Small intestine (tissue), 16 donors: ENCODE measurements at places on chromosomes 16 and 17. TPM values are rescaled to one million over a fixed set of nuclear protein-coding genes. Genes with fewer than 3 reads are reported as not detected.

Gene MYO15A
- polyA plus RNA-seq = 0.22 TPM

Gene TSPAN10
- not detected for polyA plus RNA-seq

Gene ABR
- polyA plus RNA-seq = 131 TPM

Gene SOCS7
- polyA plus RNA-seq = 14.0 TPM

DNA sequence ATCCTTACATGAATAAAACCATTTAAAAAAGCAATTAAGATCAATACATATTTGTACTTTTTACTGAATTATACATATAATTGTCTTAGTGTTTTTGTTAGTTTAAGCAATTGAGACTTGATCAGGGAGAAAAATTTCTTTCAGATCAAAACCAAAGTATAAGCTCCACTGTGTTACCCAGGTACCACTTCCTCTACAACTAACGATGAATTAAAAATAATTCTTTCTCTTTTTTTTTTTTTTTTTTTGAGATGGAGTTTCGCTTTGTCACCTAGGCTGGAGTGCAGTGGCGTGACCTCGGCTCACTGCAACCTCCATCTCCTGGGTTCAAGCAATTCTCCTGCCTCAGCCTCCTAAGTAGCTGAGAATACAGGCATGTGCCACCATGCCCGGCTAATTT lies 6.8 kb downstream of the FBXO47 start:
- DNase-seq = no peak
- H3K4me3 ChIP-seq = no peak overlapping the region
- no peaks in the 10 kb centered on the region for H3K36me3 ChIP-seq
- H3K27ac ChIP-seq = no peak overlapping the region
- H3K4me1 ChIP-seq = no peaks in the 10 kb centered on the region

DNA sequence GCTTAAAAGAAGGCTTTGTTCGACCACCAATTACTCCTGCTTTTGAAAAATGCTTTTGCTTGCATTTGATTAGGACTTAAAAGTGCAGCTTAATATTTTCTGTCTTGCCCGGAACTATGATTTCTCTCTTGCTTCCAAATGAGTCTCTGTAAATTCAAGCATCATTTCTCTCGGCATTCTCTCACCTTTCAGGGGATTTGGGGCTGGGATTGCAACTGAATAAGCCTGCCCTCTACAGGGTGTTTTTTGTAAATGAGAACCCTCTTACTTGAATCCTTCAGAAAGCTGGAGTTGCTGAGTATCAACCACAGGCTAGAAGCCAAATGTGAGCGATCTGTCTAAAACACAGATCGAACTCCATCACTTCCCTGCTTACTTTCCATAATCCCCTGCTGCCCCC lies 234.6 kb downstream of the TMEM114 start:
- no peaks in the 10 kb centered on the region for H3K4me1 ChIP-seq
- H3K4me3 ChIP-seq = no peak overlapping the region
- H3K36me3 ChIP-seq = no peaks in the 10 kb centered on the region
- no peak for DNase-seq
- no peak overlapping the region for H3K27ac ChIP-seq

- H3K27ac ChIP-seq = no peak overlapping the region
- no peaks in the 10 kb centered on the region for H3K36me3 ChIP-seq
- H3K4me3 ChIP-seq = no peak overlapping the region
- H3K4me1 ChIP-seq = no peaks in the 10 kb centered on the region
- H3K27me3 ChIP-seq = no peaks in the 10 kb centered on the region
- DNase-seq = no peak
Measured at GRCh38 chr17:76278268-76278908, 13.2 kb downstream of the UBALD2 start.

DNA sequence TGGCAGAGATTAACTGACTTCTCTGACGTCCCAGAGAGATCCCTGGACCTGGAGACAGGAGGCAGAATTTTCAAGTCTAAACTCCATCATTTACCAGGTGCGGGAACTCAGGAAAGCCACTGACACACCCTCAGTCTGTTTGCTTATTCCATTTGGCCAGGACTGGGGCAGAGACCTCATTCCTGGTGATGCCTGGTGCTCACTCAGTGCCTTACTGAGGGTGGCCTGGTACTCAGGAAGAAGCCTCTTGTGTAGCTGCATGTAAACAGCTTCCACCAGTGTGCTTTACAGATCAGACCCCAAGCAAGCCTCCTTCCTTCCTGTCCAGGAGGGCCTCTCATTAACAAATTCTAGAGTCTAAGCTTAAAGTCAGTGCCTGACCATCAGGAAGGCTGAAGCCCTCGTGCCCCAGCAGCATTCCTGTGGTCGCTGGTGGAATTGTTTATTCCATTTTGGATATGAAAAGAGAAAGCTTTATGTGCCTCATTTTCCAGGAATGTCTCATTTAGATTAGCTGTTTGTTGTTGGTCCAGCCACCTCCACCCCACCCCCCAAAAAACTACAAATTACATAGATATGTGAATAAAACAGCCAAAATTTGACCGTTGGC lies 236.1 kb upstream of the CDH5 start:
- no peaks in the 10 kb centered on the region for H3K4me1 ChIP-seq
- no peak for DNase-seq

DNA sequence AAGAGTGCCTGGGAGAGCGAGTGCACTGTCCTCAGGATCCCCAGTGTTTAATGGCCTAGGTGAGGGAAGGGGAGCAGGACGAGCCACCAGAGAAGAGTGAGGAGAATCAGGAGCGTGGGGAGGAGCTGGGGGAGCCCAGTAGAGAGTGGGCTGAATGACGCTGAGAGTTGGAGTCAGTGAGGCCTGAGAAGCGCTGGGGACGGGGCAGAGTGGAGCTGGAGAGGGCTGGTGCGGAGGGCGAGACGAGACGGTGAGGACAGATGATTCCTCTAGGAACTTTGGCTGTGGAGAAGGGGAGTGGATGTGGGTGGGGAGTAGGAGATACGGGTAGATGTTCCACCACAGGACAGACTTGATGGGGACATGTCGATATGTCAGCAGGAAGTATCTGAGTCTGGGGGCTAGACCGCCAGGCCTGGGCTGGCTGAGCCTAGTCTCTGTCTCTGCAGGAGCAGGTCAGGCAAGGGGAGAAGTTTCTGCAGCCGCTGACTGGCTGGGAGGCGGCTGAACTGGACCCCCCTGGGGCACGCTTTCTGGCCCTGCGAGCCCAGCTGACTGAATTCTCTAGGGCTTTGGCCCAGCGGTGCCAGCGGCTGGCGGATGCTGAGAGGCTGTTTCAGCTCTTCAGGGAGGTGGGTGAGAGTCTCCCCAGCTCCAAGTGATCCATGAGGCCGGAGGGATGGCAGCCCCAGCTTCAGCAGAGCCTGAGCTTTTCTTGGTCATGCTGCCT lies 4.7 kb downstream of the PLEKHG4 start:
- DNase-seq = no peak
- H3K27me3 ChIP-seq = no peaks in the 10 kb centered on the region
- H3K4me1 ChIP-seq = no peaks in the 10 kb centered on the region
- H3K36me3 ChIP-seq = peaks cover 42% of the 10 kb centered on the region
- no peak overlapping the region for H3K27ac ChIP-seq

DNA sequence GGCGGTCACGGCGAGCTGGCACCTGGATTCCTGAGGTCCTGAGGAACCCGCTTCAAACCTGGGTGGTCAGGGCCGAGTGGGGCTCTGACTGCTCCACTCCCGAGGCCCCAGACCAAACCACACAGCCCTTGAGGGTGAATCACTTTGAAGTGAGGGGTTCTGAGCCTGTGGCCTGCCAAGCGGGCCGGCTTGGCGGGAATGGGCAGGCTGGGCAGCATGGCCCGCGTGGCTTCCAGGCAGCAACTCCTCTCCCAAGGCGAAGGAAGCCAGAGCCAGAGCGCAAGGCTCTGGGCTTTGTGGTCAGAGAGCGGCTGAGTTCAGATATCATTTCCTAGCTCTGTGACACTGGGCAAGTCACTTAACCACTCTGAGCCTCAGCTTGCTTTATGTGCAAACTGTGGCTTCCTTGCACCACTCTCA lies 42.7 kb downstream of the CMIP start:
- H3K36me3 ChIP-seq = peaks cover 66% of the 10 kb centered on the region
- H3K27me3 ChIP-seq = no peaks in the 10 kb centered on the region
- no peaks in the 10 kb centered on the region for H3K4me1 ChIP-seq
- DNase-seq = no peak
- H3K4me3 ChIP-seq = no peak overlapping the region
- no peak overlapping the region for H3K27ac ChIP-seq

DNA sequence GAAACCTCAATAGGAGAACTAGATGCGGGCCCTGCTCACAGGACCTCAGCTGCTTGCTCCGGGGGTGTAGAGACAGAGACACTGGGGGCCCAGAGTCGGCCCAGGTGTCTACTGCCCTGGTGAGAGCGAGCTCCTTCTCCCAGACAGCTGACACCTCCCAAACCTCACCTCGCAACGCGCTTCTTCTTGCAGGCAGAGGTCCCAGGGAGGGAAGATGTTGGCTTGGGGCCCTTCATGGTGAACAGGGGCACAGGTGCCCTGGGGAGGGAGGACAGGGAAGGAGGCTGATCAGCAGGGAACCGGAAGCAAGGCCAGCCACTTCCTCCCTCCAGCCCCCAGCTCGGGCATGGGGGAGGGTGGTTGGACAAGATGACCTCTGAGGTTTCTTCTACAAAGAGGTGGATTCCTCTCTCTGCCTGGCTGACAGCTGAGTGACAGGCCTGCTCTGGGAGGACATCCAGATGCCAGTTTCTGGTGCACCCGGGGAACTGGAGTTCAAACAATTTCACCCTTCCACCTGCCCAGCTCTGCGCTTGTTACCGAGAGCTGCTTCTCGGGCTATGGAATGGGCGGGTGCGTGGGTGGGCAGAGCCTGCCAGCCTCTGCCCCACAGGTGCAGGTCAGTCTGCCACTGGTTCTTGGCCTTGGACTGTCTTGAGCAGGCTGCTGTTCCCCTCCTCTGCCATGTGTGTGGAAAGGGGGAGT lies 11.7 kb upstream of the GFAP start:
- no peaks in the 10 kb centered on the region for H3K4me1 ChIP-seq
- peaks cover 7% of the 10 kb centered on the region for H3K27me3 ChIP-seq
- H3K4me3 ChIP-seq = no peak overlapping the region
- H3K36me3 ChIP-seq = no peaks in the 10 kb centered on the region

GRCh38 chr17:78259192-78259554 lies 27.7 kb downstream of the TMEM235 start:
- no peaks in the 10 kb centered on the region for H3K27me3 ChIP-seq
- no peak for DNase-seq
- no peak overlapping the region for H3K27ac ChIP-seq
- peaks cover 29% of the 10 kb centered on the region for H3K4me1 ChIP-seq

- no peak overlapping the region for H3K27ac ChIP-seq
- H3K4me3 ChIP-seq = no peak overlapping the region
- DNase-seq = no peak
- peaks cover 3% of the 10 kb centered on the region for H3K4me1 ChIP-seq
Measured at GRCh38 chr16:54281535-54282201, 4.9 kb downstream of the IRX3 start.

GRCh38 chr16:86391486-86391885 lies 118.8 kb upstream of the FOXF1 start:
- H3K4me1 ChIP-seq = no peaks in the 10 kb centered on the region
- no peak overlapping the region for H3K4me3 ChIP-seq
- DNase-seq = no peak
- H3K27me3 ChIP-seq = no peaks in the 10 kb centered on the region
- H3K36me3 ChIP-seq = no peaks in the 10 kb centered on the region
